Left ventricle myocardium inferior (tissue), 1 donor: ENCODE measurements at places on chromosomes 2 and 18. TPM values are rescaled to one million over a fixed set of nuclear protein-coding genes. Genes with fewer than 3 reads are reported as not detected.
A peak's percentile ranks its signal among the peaks of the same experiment; 100 is the strongest.

CAVIN2 gene
- total RNA-seq, result 93.9 TPM

EPB41L3 gene
- total RNA-seq, result 6.3 TPM

RAB6C gene
- 0.16 TPM for total RNA-seq

FLACC1 gene
- 11.8 TPM for total RNA-seq

MAP3K19 gene
- not detected for total RNA-seq

CIAO1 gene
- total RNA-seq, result 68.6 TPM

FNDC4 gene
- 1.7 TPM for total RNA-seq

ATF2 gene
- total RNA-seq, result 24.1 TPM

DNA sequence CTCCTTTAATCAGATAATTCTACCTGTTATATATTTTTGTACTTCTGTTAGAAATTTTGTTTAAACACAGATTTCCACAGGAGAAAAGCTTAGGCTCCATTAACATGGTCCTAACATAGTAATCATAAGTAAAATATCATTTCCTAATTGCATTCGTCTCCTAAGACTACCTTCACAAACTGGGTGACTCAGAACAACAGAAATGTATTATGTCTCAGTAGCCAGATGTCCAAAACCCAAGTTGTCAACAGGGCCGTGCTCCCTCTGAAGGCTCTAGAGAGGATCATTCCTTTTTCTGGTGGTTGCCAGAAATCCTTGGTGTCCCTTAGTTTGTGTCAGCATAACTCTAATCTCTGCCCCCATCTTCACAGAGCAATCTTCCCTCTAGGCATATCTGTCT, 5.4 kb downstream of the FBXO15 start:
- no peaks in the 10 kb centered on the region for H3K36me3 ChIP-seq
- no peak overlapping the region for H3K4me3 ChIP-seq

GRCh38 chr2:96762529-96763311, 2.0 kb downstream of the CNNM4 start:
- H3K27me3 ChIP-seq, result no peaks in the 10 kb centered on the region
- no peak for DNase-seq
- peak overlapping the region; percentile 7 for H3K27ac ChIP-seq
- no peaks in the 10 kb centered on the region for H3K36me3 ChIP-seq
- H3K4me3 ChIP-seq, result peak overlapping the region; percentile 77

GRCh38 chr18:26227051-26227670, 916 bp downstream of the TAF4B start:
- H3K4me3 ChIP-seq, result peak overlapping the region; percentile 95
- H3K27me3 ChIP-seq, result peaks cover 6% of the 10 kb centered on the region
- H3K27ac ChIP-seq, result peak overlapping the region; percentile 71
- peaks cover 31% of the 10 kb centered on the region for H3K4me1 ChIP-seq

DNA sequence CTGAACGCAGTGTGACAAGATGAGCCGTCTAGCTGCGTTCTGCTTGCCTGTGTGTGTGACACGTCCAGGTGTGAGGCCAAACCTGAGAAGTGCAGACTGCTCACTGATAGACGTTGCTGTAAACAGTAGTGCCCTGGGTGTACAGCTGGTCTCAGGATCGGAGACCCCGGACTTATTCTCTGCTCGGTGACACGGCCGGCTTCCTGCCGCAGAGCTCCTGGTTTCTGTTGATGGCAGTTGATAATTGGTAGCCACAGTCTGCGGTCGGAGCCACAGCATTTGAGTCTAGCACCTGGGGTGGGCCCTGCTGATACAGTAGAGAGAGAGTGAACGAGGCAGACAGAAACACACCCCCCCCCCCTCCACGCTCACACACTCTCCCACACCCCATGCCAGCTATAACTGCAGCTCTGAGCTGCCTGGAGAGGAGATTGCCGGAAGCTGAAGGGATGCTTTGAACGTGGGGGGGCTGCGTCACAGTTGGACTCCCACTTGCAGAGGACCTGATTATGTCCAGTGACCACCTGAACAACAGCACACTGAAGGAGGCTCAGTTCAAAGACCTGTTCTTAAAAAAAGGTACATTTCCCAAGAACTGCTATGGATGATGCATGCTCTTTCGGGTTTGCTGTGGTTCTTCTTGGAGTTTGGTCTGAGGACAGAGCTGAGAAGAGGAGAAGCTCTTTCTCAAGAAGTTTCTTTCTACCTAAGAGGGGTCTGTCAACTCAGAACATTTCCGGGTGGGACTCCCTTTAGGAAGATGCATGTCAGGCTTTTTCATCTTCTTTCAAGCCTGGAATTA, 114.0 kb downstream of the FAM210A start:
- H3K27ac ChIP-seq, result peak overlapping the region; percentile 90
- peaks cover 71% of the 10 kb centered on the region for H3K4me1 ChIP-seq
- no peaks in the 10 kb centered on the region for H3K27me3 ChIP-seq
- no peaks in the 10 kb centered on the region for H3K36me3 ChIP-seq

DNA sequence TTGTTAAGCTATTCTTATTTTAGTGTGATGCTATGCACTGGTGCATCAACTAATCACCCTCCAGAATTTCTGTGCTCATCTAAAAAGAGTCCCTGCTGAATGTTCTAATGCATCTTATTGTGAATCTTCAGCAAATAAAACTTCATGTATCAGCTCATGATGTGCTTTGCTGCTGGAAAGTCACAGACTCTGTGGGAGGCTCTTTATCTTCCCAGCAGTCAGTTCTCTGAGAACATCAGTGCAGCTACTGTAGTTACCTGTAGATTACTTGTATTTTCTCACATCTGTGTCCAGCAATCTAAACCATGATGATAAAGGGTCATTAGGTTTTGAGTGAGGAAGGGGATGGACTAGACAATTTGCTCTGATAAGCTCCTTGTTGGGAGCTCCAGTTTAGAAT, 141.6 kb upstream of the SP3 start:
- H3K36me3 ChIP-seq, result no peaks in the 10 kb centered on the region
- no peak overlapping the region for H3K27ac ChIP-seq
- H3K27me3 ChIP-seq, result no peaks in the 10 kb centered on the region
- no peaks in the 10 kb centered on the region for H3K4me1 ChIP-seq

GRCh38 chr2:188293601-188294351, 2.1 kb downstream of the GULP1 start:
- no peaks in the 10 kb centered on the region for H3K36me3 ChIP-seq
- H3K4me1 ChIP-seq, result peaks cover 46% of the 10 kb centered on the region
- H3K27me3 ChIP-seq, result no peaks in the 10 kb centered on the region
- H3K4me3 ChIP-seq, result peak overlapping the region; percentile 81

DNA sequence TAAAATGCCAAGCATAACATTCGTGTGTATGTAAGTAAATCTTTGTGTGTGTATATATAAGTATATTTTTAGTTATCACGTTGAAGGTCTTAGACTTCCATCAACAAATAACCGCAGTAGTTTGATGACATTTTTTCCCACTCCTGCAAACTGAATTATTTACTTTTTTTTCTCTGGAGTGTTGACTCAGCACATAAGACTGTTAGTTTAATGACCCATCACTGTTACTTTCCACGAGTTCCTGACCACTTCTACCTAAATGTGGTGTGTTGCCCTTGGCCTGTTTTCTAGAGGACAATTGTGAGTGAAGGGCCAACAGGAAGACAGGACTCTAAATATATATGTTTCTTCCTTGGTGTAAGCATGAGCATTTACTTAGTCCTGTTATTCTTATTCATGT, 71.3 kb upstream of the TXNDC2 start:
- H3K27me3 ChIP-seq, result no peaks in the 10 kb centered on the region
- H3K27ac ChIP-seq, result no peak overlapping the region
- DNase-seq, result no peak
- H3K4me3 ChIP-seq, result no peak overlapping the region

GRCh38 chr2:69695850-69696216, 46.1 kb upstream of the ANXA4 start:
- H3K4me1 ChIP-seq, result peaks cover 23% of the 10 kb centered on the region
- no peaks in the 10 kb centered on the region for H3K27me3 ChIP-seq
- no peak overlapping the region for H3K4me3 ChIP-seq
- H3K36me3 ChIP-seq, result no peaks in the 10 kb centered on the region
- DNase-seq, result no peak

DNA sequence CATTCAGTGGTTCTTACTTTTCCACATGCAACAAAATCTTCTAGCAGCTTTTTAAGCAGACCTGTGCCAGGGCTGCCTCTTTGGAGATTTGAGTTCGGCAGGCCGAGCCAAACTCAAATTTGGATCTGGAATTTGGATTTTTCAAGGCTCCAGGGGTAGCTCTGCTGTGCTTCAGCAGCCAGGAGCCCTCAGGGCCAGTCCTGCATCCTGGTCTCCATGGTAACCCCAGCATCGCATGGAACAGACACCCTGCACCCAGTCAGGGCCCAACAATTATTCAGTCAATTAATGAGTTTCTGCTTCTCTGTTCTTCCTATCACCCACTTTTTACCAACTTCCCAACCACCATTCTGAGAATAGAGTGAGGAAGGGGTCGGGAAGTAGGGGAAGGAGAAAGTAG, 30.0 kb downstream of the EN1 start:
- H3K27me3 ChIP-seq, result peaks cover 100% of the 10 kb centered on the region
- H3K27ac ChIP-seq, result no peak overlapping the region
- no peaks in the 10 kb centered on the region for H3K36me3 ChIP-seq
- no peak overlapping the region for H3K4me3 ChIP-seq
- H3K4me1 ChIP-seq, result no peaks in the 10 kb centered on the region

- H3K4me3 ChIP-seq, result no peak overlapping the region
- no peak overlapping the region for H3K27ac ChIP-seq
- H3K36me3 ChIP-seq, result no peaks in the 10 kb centered on the region
- peaks cover 21% of the 10 kb centered on the region for H3K27me3 ChIP-seq
- no peaks in the 10 kb centered on the region for H3K4me1 ChIP-seq
Observed at GRCh38 chr2:20172273-20173055, 52.5 kb downstream of the SDC1 start.

- peak overlapping the region; percentile 92 for H3K27ac ChIP-seq
- peaks cover 55% of the 10 kb centered on the region for H3K4me1 ChIP-seq
- no peak for DNase-seq
- H3K4me3 ChIP-seq, result peak overlapping the region; percentile 92
- no peaks in the 10 kb centered on the region for H3K27me3 ChIP-seq
Observed at GRCh38 chr2:10300997-10301940, 1.4 kb upstream of the HPCAL1 start.

DNA sequence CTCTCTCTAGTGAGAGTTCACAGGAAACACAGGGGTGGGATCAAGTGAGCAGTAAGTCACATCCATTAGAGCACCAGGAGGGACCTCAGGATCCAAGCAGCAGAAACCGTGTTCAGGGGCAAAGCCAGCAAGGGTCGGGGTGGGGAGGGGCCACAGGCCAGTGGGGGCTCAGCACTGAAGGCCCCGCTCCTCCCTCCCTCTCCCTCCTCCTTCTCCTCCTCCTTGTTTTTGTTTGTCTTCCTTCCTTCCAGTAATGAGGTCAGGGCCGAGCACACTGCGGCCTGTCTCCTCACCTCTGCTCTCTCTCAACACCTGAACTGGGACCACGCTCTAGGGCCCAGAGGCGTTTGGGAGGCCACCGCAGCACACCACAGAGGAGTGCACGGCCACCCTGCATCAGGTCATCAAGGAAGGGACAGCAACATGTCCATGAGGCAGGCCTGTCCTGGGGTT, 20.9 kb downstream of the MTERF4 start:
- peaks cover 16% of the 10 kb centered on the region for H3K36me3 ChIP-seq
- no peak overlapping the region for H3K4me3 ChIP-seq
- no peak overlapping the region for H3K27ac ChIP-seq
- H3K4me1 ChIP-seq, result peaks cover 10% of the 10 kb centered on the region
- DNase-seq, result no peak

DNA sequence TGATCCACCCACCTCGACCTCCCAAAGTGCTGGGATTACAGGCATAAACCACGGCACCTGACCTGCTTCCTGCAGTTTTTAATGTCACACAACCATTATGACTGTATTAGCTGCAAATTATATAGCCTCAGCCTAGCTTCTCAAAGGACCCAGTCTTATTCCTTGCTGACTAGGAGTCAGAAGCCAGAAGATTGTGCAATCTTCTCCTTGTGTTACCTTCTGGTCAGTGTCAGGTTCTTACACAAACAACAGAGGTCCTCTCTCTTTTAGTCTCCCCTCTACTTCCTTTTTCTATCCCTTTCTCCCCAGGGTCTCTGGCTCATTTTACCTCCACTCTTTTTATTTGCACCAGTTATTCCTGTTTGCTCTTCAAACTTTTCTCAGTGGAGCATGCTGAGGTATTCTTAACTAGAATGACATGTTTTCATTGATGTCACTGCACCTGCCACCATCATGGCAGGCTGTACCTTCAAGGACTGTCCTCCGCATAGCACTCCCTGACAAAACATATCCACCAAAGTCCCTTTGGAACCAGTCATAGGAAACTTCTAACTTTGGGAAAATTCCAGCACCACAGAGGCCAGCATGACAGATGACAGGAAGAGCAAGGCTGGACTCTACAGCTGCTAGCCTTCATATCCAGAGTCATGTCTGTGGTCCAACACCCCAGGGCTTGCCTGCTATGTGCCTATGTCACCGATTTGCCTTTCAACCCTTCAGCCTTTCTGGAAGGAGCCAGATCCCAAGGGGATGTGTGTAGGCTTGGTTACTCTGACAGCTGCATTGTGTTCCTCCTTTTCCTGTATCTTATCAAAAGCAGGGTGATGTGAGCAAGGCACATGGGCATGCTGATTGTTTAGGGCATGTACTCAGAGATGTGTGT, 45.2 kb upstream of the EPC2 start:
- no peak for DNase-seq
- no peak overlapping the region for H3K27ac ChIP-seq
- no peaks in the 10 kb centered on the region for H3K36me3 ChIP-seq

DNA sequence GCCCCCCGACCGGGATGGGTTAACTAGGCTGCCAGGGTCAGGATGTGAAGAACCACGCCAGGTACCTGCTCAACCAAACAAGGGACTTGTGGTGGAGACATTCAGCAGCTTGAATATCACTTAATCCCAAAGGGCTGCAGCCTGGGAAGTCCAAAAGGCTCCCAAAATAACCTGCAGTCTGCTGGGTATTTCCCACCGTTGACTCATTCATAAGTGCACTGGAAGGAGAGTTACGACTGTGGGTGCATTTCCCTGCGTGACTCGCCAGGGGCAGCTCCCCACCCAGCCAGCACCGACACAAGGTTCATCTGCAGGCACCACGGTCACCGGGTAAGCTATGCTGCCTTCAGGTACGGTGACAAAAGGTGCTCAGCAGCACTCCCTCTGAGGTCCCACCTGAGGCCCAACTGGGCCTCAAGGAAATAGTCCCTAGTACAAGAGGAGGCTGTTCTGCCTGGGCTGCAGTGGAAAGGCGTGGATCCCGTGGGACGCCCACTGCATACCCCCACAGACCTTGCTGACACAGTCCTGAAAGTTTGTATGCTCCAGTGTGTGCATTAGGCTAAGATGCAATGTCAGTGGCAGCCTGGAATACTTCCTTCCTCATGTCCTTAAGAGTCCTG, 86.5 kb downstream of the UXS1 start:
- H3K4me1 ChIP-seq, result peaks cover 17% of the 10 kb centered on the region
- no peak overlapping the region for H3K4me3 ChIP-seq
- peaks cover 22% of the 10 kb centered on the region for H3K36me3 ChIP-seq

GRCh38 chr18:42743373-42744138, 371.9 kb downstream of the RIT2 start:
- no peak for DNase-seq
- no peaks in the 10 kb centered on the region for H3K27me3 ChIP-seq
- H3K4me3 ChIP-seq, result no peak overlapping the region
- no peaks in the 10 kb centered on the region for H3K4me1 ChIP-seq
- H3K27ac ChIP-seq, result no peak overlapping the region
